ENCODE measurements at places on chromosomes 7 and 10.

- peak; percentile 77 for DNase-seq
Observed at GRCh38 chr10:125411724-125412123, 251.4 kb upstream of the CTBP2 start.

DNA sequence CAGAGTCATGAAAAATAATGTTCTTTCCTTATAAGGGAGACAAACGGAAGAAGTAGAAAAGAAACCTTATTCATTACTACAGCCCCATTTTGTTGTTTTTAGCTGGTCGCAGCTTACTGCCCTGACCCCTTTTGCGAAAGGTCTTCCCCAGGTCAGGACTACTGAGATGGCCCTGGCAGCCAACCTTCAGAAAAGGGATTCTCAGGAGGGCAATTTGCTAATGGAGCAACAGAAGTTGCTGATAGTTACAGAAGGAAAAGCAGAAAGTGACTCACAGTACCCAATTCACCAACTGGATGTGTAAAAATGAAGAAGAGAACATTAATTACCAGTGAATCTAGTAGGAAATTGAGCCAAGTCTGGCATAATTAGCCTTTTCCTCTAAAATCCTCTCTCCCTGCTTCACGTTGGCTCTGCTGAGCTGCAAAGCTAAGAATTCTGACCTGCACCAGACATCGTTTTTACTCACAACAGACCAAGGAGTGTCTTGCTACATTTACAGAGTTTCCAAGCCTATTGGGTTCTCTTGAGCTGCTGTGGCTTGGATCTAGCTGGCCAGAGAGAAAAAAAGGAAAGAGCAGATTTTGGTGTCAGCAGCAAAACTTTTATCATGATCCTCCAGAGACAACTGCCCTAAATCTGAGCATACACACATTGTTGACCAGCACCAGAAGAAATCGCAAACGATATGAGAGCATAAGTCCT lies 499.9 kb upstream of the FZD8 start:
- DNase-seq = no peak

DNA sequence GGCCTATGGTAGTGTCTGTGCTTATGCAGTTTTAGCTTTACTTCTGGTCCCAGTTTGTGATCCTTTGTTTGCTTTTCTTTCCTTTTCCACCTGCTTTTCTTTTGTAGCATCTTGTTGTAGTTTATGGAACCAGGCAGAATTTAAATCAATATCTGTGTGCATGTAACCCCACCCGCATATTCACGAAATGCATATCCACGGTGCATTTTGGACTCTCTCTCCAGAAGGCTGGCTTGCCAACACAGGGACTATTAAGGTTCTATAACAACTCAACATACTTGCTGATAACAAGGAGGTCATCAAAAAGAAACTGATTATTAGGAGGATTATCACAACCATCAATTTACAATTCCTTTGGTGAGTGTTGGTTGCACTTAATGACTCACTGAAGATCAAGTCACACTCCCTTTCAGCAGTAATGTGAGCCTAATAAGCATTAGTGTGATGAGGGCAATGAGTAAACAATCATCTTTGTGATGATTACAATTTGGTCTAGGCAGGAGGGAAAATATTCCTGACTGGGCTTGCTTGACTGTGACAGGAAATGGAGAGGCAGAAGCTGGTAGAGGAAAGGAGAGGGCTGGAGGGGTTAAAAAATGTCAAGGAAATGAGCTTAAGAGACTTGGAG lies 378.6 kb downstream of the REEP3 start:
- DNase-seq = no peak

- no peak for DNase-seq
Observed at GRCh38 chr10:119025776-119026175, 3.7 kb upstream of the NANOS1 start.

GRCh38 chr10:71840177-71840957 lies 10.7 kb downstream of the PSAP start:
- peak; percentile 94 for DNase-seq

DNA sequence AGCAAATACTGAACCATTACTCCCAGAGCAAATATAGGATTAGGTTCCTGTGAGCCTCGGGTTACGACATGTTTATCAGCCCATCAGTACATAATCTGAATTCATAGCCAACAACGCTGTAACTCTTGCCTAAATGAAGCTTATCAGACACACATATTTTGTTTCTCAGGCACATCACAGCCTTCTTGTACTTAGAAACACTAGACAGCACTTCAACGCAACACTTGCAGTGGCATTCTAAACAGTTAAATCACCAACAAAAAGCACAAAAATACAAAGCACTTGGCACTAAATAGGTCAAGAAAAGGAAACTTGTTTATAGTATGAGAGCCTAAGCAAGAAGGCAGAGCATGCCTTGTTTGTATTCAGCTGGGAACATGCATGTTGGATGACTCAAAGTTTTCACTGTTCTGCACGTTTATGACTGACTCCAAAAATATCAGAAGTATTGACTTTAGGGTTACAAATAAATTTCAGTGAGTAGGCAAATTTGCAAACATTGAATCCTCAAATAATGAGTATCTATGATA lies 75.0 kb downstream of the VPS50 start:
- peak; percentile 77 for DNase-seq

- no peak for DNase-seq
Observed at GRCh38 chr7:83633516-83633915, 15.4 kb downstream of the SEMA3E start.

DNA sequence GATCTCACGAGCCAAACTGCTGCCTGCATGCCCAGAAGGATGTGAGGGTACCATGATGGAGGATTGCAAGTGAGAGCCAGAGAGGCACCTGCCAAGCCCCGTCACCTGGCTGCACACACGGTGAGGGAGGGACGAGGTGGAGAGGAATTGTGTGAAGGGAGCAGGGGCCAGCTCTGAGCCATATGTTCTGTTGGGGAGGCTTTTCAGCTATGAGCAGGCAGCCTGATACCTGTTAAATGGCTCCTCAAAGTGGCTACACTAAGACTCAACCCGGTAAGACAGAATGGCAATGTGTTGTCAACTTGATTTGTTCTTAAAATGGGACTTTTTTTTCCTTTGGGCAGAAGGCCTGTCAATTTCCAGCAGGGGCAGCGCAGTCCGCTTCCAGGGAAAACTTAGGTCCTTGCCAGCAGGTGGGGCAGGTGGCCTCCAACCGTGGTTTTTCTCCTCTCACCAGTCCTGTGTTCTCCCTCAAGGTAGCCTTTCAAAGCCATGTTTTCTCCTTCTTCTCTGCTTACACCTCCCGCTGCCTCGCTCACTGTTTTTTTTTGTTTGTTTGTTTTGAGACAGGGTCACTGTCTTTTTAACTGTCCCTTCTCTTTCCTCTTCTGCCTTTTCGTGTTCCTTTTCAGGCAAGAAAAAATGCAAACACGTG lies 57.7 kb upstream of the ZNRF2 start:
- peak; percentile 41 for DNase-seq

DNA sequence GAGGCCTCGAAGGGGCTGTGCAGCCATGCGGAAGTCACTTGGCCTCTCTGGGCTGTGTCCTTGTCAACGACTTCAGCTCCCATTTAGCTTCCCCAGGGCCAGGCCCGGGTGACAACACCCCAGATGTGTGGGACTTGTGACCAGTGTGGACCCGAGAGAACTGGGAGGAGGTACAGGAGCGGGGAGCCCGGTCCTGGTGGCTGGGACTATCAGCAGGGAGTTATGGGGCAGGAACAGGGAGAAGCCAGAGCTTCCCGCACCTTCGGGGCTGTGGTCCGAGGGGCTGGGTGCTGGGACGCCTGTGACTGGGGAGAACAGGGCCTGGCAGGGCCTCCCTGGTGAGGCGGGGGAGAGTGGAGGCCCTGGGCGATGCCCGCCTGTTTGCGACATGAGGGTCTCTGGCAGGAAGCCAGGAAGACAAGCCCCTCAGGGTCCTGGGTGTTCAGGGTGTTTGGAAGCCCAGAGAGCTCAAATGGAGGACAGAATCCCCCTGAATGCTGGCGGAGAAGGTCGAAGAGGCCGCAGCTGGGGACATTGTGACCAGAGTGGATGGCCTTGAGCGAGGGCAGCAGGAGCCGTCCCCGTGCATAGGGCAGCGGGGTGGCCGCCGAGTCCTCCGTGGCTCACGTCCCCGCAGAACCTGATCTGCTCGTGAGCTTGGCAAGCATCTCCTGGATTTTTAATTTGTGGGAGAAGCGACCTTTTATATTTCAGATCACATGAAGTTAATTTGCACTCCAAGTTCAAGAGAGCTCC lies 30.0 kb upstream of the PSMG3 start:
- DNase-seq = no peak

DNA sequence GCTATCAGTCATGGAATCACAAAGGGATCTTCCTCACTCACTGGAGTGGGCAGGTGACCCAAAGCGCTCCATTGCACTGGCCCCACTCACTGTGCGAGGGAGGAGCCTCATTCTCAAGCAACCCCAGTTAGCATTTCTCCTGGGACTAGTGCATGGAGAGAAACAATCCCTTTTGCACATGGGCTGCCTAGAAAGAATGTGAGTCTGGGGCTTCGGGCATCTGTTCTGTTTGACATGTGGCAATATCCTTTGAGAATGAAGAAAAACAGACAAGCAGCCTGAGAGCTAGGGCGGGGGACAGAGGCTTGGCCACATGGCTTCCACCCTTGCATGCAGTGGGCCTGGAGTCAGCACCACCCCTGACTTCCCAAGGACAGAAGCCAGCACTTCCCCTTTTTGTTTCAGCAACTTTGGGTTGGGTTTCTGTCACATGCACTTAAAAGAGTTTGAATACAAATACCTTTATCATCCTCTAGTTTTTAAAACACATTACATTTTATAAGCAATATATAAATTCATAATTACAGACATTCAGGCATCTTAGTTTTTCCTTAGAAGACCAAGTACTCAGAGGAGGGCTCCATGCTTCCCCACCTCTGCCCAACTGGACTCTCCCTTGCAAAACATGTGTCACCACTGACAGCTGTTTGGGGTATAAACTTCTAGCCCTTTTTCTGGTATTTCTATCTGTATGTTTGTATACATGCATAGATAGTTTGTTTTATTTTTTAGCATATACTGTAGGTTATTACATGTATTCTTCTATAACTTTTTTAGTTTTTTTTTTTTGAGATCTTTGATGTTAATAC lies 73.8 kb downstream of the RBM20 start:
- DNase-seq = peak; percentile 54

GRCh38 chr10:69467928-69468750 lies 16.9 kb downstream of the TSPAN15 start:
- DNase-seq = no peak

DNA sequence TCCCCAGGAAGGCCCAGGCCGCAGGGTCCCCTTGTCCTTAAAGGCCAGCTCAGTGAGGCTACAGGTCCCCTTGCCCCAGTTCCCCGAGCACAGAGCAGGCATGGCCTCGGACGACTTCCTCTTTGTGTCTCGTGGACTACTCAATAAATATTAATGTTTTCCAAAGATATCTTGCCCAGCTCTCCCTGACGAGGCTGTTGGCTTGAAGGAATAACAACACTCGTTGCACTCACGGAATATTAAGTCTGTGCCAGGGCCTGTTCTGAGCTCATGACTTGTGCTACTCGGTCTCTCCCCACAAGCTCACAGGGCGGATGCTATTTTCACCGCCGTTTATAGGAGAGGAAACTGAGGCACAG lies 68.2 kb downstream of the CUX1 start:
- no peak for DNase-seq

GRCh38 chr7:1534330-1535099 lies 4.0 kb downstream of the MAFK start:
- no peak for DNase-seq

DNA sequence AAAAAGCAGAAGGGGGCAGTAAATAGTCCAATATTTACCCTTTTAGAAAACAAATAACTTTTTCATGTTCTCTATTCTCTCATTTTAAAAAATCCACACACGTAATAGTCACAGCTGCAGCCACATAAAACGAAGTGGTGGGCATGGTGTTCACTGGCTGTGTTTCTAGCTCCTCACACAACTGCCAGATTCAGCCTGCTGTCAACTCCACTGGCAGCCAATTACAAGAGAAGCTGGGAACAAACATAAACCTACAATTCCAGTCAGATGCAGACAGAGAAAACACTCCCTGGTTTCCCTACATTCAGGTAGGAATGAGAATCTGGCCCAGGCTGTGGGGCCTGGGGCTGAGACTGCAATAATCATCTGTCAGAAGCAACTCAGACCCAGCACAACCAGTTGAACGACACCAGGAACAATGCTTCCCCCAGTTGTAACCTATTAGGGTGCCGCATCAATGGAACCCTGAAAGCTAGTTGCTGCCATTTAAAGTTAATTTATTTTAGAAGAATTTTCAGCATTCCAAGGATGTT lies 29.1 kb downstream of the ERCC6 start:
- no peak for DNase-seq

DNA sequence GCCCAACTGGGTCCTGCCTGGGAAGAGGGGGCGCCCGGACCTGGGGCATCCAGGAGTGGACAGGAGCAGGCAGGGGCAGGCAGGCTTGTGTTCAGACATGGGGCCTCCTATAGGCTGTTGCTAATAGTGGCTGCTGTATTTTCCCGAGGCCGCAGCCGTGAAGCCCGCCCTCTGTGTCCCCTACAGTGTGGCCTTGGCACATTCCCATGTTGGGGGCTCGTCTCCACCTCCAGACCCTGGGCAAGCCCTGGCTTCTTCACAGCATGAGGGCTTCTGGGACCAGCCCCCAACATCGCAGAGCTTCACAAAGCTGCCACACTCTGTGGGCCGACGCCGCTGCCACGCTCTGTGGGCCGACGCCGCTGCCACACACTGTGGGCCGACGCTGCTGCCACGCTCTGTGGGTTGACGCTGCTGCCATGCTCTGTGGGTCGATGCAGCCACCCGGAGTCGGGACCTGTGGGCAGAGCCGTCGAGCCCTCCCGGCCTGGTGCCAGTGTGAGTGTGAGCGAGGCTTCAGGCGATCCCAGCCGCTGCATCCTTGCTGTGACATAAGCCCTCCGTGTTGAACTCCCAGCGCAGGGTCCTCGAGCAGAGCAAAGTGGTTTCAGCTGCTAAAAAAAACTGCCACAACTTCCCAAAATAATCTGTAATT lies 109.0 kb downstream of the INPP5A start:
- DNase-seq = no peak
